ENCODE measurements at places on chromosomes 3 and 15. TPM values are rescaled to one million over a fixed set of nuclear protein-coding genes. Genes with fewer than 3 reads are reported as not detected.
A peak's percentile ranks its signal among the peaks of the same experiment; 100 is the strongest.

- no peak for DNase-seq
Observed at GRCh38 chr15:41981371-41982132, 9.2 kb upstream of the EHD4 start.

DNA sequence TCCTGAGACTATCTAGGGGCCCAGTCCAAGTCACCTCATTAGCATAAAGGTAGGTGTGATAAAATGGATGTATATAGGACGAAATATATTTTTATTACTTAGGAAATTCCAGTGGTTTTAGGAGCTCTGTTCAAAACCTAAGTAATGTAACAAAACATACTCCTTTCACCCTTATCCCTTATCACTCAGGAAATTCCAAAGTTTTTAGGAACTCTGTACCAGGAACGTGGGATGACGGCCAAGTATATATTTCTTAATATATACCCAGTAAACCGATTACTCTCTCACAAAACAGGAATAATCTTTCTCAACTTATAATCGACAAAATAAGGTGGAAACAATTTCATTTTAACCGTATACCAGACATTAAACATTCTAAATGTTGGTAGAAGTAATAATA lies 195.7 kb downstream of the ZPLD1 start:
- no peak for DNase-seq

DNA sequence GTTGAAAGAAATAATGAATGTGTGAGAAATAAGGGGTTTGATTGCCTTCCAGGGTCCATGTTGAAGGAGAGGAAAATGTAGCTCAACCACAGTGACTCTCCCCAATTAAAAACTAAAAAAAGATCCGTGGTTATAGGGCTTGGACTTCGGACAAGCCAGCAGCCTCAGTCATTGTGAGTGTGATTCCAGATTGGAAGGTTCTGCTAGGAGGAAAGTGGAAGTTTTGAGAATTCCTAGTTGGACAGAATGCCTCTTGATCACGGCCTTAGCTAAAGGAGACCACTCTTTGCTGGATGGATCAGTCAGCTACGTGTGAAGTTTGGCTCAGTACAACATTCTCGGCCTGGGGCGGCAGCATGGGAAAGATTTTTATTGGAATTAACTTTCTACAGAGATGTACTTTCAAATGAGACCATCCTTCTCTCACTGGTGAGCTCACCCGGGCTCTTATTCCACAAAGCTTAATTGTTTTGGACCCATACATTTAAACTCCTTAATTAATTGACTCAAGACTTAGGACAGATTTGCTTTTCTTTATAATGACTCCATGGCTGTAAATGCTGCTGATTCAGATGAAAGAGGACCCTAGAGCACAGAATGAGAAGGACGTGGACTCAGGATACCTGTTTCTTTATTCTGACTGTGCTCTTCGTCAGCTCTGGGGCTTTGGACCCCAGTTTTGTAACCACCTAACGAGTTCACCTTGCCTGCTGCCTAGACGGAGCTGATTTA lies 27.5 kb downstream of the FLNB start:
- DNase-seq: peak; percentile 4

DNA sequence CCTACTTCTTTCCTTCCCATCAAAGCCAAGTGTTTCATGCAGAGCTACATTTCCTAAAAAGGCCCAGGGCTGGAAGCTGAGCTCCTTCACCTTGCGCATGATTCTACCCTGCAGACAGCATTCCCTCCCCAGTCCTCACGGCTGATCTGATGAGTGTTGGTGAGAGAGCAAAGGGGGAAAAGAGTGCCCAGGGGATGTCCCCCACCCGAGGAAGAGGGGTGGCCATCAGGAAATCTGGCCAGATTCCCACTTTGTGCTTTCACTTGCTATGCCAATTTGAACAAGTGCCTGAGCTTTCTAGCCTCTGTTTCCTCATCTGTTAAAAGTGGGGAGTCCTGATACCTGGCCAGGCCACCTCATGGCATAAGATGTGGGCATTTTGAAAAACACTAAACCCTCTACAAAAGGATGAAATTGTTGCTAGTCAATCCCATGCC lies 231.0 kb upstream of the TLE3 start:
- DNase-seq: no peak

DNA sequence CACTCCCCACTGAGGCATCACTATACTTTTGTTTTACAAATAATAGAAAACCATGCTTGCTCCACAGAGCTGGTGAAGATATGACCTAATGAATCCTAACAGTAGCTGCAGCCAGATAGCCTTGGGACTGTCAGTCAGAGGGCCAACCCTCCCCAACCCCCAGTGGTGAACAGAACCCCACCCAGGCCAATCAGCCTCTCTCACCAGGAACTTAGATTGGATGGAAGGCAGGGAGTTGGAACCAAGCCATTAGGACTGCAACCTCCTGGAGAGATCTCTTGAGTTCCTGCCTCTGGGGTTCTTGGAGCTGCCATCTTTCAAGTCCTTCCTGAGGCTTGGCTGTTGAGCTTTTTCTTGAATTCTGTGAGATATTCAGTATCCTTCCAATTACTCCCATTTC lies 3.0 kb upstream of the MRPS22 start:
- no peak for DNase-seq

Gene IL17RE
- polyA plus RNA-seq: 0.57 TPM

DNA sequence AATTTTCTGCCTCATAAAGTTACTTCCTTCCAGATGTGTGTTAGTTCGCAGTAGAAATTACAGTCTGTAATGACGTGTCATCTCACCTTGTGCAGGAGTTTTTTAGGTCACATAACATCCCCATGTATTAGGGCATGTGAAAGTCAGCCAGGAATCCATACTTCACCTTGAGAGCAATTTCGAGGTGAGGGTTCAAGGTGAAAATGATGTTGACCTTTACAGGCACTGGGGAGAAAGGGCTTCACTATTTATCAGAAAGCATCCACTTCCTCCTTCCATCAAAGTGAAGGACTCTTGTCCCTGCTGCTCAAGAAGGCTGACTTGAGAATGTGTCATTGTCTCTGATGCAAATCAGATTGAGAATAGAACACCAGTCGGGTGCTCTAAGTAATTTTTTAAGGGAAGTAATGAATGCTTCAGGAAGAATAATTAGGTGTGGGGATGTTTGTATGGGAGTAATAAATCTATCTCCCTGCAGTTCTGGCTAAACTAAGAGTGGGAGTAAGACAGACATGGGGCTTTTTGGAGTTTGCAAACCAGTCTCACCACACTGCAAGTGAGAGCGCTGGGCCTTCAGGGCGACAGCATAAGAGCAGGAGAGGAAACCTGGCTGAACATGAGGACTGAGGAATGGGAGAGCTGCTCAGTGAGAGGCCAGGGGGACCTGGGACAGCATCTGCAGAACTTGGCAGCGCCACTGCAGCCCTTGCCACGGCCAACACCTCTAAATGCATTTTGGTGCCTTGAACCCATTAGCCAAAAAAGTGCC lies 85.9 kb upstream of the IL12A start:
- no peak for DNase-seq

DNA sequence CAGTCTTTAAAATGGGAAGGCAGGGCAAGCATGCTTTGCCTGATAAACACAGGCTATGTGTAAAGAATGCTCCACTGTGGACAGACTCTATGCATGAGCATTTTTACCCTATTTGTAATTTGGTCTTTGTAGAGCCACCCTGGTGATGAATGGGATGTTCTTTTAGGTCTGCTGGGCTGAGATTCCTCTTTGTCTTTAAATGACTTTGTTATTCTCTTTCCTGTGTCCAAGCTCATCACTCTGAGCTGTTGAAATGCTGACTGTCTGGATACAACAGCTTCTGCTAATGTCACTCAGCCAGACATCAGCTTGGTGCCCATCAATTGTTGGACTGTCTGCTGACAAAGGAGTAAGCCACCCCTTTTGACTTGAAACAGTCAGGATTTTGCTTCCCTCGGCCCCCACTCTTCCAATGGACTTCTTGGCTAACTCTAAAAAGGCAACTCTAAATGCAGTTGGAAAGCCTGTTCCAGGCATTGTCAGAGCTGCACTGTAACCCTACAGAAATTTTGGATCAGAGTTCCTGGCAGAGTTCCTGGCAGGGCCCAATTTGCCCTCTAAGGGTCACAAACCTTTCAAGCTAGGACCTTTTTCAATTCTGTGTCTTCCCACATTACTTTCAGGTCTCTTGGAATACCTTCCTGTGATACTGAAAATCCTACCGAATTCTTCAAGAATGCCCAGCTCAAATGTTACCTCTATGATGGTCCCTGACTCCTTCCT lies 40.5 kb upstream of the EIF1B start:
- DNase-seq: no peak

DNA sequence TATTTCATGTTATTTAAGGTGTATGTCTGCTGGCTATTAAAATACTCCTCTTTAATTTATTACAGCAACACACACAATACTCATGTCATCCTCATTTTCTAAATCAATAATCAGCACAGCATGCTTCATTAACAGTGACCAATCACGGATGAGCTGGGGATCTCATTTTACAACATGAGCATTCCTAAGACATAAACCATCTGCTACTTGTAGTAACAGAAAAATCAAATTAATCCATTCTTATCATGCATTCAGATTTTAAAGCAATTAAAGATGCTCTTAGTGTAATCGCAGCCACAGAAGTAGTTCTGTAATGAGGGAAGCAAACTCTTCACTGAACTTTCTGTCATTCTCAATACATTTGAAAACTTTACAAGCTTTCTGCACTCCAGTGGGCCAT lies 191.1 kb downstream of the TBC1D5 start:
- DNase-seq: no peak

DNA sequence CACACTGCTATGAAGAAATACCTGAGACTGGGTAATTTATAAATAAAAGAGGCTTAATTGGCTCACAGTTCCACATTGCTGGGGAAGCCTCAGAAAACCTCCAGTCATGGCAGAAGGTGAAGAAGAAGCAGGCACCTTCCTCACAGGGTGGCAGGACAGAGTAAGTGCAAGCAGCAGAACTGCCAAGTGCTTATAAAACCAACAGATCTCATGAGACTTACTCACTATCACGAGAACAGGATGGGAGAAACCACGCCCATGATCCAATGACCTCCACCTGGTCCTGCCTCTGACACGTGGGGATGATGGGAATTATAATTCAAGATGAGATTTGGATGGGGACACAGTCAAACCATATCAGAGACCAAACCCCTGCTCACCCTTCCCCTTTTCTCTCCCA lies 75.0 kb downstream of the TRIM69 start:
- no peak for DNase-seq

GRCh38 chr3:151067158-151067557 lies 18.3 kb upstream of the MED12L start:
- no peak for DNase-seq

DNA sequence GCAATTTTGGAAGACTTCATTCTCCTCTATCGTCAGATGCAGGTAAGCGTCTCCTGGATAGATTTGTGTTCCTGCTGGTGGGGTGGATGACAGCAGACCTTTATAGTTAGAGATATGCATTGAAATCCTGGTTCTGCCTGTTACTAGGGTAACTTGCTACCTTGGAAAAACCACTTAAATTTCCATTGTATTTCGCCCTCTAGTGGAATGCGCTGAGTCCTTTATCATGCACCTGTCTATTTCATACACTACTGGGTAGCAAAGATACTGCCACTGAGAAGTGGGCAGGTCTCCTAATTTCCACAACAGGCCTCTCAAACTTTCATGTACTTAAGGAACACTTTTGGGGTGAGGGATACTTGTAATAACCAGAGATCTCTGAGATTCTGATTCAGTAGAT lies 209.5 kb upstream of the SUCLG2 start:
- no peak for DNase-seq

Gene CYP1A2
- polyA plus RNA-seq: not detected

- no peak for DNase-seq
Observed at GRCh38 chr3:98563661-98564281, 29.6 kb downstream of the CPOX start.
